ENCODE measurements at places on chromosomes 3 and 15.

DNA sequence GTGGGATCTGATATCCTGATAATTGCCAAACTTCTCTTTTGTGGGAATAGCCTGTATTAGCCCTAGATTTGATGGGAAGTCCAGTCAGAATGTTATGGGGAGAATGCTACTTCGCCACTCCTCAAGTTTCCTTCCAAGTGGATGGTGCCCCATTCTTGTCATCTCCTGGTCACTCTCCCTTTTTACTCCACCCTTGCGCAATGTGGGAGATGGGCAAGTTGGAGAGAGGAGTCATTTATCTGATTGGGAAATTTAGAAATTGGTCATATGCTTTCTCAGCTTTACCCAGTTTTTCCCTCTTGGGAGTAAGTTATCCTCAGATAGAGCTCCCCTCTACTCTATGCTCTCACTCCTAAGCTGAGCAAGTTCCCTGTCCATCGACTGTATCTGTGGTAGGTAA, 14.4 kb downstream of the FANCD2OS start:
- DNase-seq, result peak; percentile 24

DNA sequence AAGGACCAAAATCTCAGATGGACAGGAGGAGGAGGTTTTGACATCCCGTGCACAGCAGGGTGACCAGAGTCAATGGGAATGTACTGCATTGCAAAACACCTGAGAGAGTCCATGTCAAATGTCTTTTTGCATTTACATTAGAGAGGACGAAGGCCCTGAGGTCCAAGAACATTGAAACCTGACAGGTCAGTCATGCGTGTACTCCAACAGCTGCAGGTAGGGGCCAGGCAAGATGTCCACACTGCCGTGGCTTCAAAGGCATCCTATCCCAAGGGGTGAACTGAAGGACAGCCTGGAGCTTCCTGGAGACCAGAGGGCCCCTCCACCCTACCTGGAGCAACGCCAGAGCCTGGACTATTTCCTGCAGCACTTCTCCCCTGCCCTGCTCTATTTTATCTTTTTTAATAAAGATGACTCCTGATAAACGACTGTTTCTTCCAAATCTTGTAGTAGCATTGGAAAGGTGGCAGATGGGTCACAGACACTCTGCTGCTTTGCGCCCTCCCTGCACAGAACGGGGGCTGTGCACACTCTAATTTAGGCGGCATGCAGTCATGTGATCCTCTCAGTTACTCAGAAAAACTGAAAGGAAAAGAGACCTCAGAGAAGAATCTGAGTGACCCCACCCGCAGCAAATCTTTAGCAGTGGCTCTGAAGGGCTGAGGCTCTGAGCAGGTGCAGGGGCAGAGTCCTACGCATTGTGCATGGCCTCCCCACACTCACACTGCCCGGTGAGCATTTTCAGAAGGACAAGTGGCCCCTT, 68.2 kb downstream of the HMCES start:
- no peak for DNase-seq

DNA sequence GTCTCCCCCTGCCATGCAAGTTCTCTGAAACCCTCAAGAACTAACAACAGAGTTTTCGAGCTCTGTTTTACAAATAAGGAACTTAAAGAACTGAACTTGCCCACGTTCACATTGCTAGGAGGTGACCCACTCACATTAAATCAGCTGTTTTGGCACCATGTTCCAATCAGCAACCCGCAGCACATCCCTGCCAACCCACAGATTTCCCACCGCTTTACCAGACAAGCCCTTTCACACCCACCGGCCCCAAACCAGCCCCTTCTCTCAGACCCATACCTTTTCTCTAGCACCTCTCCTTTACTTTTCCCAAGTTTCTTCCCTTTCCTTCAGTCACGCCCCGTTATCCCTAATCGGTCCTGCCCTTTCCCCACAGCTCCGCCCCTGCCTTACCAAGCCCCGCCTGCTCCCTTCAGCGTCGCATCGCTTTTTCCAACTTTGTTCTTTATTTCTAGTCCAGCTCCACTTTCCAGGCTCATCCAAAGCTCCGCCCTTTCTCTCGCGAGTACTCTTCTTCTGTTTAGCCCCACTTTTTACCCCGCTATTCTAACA, 804 bp upstream of the BRPF1 start:
- no peak for DNase-seq

DNA sequence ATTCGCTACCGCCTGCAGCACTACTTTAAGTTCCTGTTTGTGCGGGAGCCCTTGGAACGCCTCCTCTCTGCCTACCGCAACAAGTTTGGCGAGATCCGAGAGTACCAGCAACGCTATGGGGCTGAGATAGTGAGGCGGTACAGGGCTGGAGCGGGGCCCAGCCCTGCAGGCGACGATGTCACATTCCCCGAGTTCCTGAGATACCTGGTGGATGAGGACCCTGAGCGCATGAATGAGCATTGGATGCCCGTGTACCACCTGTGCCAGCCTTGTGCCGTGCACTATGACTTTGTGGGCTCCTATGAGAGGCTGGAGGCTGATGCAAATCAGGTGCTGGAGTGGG, 995 bp downstream of the CHST14 start:
- no peak for DNase-seq

- DNase-seq, result no peak
Observed at GRCh38 chr3:165874663-165875489, 37.7 kb upstream of the BCHE start.

GRCh38 chr3:57670543-57670942, 22.3 kb downstream of the DENND6A start:
- no peak for DNase-seq

DNA sequence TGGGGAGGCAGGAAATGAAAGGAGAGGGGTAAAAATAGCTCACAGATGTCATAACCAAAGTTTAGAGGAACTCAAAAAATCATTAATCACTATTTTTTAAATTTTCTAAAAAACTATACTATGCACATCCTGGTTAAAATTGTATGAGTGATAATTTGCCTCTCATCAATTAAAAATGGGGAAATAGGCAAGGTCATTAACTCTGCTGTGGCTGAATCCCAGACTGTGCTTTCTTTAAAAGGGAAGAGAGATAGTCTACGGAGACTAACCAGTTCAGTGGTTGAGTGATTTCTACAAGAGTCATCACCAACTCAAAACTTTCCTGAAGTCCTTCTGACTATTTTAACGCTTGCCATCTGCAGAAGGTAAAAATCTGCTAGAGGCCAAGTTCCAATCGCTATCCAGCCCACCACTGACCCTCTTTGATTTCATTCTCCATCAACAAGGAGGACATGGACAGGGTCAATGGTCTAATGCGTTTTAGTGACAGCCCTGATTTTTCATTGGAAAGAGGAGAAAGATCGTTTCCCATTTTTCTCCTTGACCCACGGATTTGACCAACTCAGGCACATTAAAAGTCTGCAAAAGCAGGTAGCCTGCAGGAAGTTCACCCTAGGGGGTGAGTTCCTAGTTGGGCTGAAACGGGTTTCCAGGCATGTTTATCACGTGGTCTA, 850 bp downstream of the SUCLG2 start:
- DNase-seq, result peak; percentile 32

- DNase-seq, result no peak
Observed at GRCh38 chr3:27708250-27708649, 13.9 kb downstream of the EOMES start.

GRCh38 chr15:96559631-96560030, 229.1 kb downstream of the NR2F2 start:
- DNase-seq, result no peak

DNA sequence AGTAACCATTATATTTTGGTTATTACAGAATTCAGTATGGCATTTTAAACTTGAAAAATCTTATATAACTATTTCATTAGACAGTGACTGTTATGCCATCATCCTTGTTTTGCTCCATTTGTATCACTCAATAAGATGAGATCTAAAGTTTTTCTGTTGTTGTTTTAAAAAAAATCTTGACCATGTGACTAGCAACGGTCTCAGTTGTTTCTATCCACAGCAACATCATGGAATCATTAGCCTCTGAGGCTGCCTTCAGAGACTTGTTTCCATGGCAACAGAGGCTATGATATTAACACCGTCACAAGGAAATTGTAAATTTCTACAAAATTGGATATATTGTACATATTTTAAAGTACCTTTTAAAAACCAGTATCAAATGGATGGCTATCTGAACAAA, 129.8 kb downstream of the DLG1 start:
- DNase-seq, result peak; percentile 78

GRCh38 chr3:35537265-35537664, 102.1 kb upstream of the ARPP21 start:
- DNase-seq, result no peak

GRCh38 chr3:59573911-59574310, 524.1 kb upstream of the CFAP20DC start:
- peak; percentile 96 for DNase-seq

- DNase-seq, result no peak
Observed at GRCh38 chr15:91400481-91400880, 300.4 kb downstream of the SV2B start.

- no peak for DNase-seq
Observed at GRCh38 chr15:88613074-88613944, 7.8 kb upstream of the AEN start.

DNA sequence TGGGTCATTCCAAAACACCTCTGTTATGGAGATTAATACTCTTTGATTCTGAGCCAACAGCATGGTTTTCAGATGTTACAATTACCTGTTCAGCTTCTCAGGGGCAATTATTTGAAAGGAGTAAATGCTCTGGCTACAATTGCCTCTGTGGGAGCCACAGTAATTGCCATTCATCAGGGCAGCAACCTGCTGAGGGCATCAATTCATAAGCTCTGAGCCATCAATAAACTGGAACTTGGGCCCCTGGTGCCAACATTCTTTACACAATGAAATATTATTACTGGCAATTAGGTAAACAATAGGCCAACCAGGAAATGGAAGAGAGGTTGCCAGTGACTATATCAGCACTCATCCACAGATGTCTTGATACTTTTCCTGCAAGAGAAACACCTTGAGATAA, 660.8 kb downstream of the MECOM start:
- no peak for DNase-seq

DNA sequence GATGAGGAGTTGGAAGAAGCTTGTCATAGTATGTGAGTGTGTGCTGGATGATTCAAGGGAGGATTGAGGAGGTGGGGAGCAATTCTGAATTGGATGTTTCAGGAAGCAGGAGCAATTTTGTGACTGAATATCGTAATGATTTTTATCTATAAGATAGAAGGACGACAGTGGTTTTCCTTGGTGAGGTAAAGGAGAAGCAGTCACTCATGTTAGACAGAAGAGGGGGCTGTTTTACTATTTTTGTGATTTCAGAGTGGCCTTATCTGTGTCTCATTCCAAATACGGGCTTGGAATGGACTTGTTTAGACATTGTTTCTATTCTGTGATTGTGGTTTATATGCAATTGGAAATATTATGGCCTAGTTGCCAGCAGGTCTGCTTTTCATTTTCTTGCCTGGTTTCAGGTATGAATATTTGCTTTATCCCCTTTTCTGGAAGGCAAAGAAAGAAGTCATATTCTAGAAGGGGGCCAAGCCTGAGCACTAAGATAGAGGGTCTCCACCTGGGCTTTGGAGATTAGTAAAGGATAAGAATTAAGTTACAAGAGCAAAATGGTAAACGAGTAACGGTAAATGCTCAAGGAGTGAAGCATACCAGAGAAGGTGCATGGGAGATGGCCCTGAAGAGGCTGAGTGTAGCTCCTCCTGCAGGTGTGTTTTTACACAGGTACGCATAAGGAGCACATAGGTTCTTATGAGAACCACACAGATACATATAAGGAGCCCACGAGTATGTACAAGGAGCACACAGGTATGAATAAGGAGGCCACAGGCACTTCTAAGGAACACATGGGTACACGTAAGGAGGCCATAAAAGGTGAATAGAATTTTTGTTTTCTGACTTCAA, 124.6 kb upstream of the KCNAB1 start:
- peak; percentile 64 for DNase-seq

DNA sequence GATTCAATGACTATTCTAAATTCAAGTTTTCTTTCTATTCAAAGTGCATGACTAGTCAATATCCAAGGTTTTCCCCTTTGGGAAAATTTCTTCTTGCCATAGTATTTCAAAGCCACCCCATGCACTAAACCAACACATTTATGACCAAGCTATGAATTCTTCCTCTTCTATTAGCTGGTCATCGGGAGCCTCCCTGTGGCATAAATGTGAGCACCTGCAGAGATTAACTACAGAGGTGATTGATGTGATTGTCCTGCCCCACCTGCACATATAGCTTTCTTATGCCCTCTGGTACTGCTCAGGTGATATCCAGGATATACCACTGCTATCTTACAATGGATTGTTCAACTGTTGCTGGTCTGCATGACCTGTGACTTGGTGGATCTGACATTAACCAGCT, 694.9 kb downstream of the ZBBX start:
- no peak for DNase-seq

DNA sequence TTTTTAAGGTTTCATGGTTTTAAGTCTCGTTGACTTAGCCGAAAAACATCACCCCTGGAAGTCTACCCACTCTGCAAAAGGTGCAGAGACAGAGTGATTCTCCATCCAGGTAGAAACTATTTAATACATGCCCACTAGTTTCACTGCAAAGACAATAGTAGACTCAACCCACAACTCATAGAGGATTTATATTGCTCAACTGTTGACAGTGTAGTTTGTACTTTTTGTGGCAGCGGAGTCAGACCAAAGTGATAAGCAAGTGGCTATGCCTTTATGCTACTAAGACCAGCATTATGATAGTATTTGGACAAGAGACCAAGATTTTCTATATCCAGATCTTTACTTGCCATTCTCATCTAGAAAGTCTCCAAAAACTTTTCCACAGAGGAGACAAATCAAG, 98.8 kb upstream of the ZBTB20 start:
- peak; percentile 30 for DNase-seq

DNA sequence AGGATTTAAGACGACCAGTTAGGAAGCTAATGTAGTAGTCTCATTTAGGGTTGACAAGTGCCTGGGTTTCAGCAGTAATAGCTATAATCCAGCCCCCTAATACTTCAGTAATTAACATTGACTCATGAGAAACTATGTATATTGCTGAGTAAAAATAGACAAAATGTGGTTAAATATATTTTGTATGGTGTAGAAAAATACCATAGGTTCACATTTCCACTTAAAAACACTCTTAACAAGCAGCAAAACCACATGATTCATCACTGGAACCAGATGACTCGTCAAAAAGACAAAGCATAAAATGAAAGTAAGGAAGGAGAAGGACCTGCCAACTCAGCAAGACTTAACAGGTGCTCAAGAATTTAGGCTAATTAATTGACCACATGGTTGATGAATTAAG, 288.9 kb downstream of the EFHB start:
- DNase-seq, result no peak

DNA sequence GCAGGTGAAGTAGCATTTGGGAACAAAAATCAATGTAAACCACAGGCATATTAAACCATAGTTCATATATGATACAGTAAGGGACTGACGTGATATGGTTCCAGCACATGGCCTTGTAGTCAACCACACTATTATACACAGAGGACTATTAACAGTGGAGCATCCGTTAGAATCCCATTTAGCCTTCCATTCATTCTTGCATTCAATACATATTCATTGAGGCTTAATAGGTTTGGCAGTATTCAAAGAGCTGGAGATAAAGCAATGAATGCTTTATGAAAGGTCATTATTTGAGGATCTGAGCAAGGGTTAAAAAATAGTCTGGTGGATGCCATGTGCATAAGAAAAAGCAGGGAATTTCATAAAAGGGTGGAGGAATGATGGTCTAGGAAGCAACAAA, 89.1 kb downstream of the MME start:
- no peak for DNase-seq

- peak; percentile 64 for DNase-seq
Observed at GRCh38 chr3:11591391-11592282, 52.1 kb downstream of the VGLL4 start.

- DNase-seq, result peak; percentile 74
Observed at GRCh38 chr3:184177331-184177731, 2.7 kb downstream of the AP2M1 start.

All from fibroblast of mammary gland (primary cell).